ENCODE measurements at places on chromosomes 5 and 9.

GRCh38 chr5:115558388-115558956 is 13.9 kb upstream of the FEM1C start:
- DNase-seq, result no peak

GRCh38 chr5:153793699-153794098 is 245.0 kb downstream of the FAM114A2 start:
- DNase-seq, result no peak

DNA sequence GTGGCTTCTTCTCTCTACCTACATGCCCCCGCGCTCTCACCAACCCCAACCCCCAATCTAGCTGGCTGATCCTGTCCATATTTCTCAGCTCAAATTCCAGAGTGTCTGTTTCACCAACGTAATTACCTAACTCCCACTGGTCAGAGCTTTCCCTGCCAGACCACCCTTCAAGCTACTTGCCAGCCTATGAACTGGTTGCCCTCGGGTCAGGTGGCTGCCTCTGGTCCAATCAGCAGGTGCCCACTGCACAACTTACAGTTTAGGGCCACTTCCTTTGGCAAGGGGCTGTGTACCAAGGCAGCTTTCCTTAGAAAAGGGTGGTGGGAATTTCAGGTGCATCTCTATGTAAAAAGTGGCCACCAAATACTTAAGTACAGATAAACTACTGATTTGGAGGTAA is 92.2 kb upstream of the SLC30A5 start:
- no peak for DNase-seq

GRCh38 chr9:38376021-38376670 is 16.4 kb upstream of the ALDH1B1 start:
- DNase-seq, result no peak

GRCh38 chr5:654071-654778 is 38.9 kb downstream of the TPPP start:
- no peak for DNase-seq

DNA sequence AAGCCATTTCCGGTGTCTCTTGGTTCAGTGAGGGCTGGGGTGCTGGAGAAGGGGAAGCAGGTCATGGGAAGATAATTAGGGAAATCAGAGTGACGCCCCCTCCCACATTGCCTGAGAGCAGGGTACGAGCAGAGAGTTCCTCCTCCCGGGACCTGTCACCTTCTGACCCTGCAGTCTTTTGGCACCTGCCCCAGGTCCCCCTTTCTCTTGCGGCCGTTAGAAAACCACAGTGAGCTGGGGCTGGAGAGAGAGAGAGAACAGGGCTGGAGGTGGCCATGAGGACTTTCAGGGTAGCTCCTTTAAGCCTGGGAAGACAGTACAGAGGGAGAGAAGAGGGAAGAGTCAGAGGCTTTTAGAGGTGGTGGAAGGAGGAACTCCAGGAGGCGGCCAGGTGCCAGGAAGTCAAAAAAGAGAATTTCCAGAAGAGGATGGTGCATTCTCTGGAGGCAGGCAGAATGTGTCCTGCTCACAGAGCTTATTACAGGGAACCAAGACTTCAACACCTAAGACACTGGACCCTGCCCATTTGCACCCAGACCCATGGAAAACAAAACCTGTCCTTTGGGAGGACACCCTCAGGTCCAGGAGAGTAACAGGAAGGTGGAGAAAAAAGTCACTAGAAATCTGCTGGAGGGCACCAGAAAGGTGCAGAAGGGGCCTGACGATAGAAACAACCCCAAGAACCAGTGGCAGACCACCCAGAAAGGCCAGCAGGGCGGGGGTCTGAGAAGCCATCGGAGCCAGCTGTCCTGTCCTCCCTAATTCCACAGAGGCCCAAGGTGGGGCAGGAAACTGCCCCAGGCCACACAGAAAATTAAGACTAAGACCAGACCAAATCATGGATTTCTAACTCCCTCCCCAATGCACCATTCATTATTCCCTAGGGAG is 6.5 kb upstream of the ACSL6 start:
- no peak for DNase-seq

- no peak for DNase-seq
Observed at GRCh38 chr5:11143456-11144267, 382.6 kb upstream of the DAP start.

GRCh38 chr5:39079147-39079546 is 4.9 kb upstream of the RICTOR start:
- no peak for DNase-seq

DNA sequence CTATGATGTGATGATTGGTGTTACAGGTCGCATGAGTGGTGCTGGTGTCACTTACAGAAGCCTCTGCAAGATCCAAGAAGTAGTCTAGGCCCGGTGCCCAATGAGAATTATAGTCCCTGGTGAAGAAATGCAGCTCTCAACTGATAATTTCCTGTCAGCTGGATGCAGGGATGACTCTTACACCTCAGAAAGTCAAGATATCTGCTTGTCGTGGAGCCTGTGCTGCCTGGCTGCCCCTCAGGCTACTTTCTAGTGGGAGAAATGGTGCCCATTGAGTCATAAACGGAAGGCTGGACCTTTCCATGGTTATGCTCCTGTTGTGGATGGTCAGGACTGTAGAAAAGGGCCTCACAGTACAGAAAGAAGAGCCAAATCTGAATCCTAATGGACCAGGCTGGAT is 46.8 kb upstream of the NXNL2 start:
- DNase-seq, result no peak

DNA sequence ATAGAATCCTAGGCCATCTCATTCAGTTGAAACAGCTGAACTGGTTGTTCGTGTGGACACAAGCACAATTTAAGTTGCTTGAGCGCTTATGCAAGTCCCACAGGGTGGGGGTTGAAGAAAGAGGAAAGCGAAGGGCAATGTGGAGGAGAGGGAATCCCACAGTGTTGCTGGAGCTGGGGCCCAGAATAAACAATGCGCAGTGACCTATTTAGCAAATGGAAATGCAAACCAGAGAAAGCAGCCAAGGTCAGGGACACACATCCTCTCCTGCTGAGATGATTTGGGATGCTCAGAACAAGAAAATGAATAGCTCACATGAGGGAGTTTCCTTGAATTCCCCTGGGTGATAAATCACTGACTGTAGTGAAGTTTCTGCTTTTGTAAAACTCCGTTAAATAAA is 838.3 kb downstream of the TLE4 start:
- DNase-seq, result no peak

GRCh38 chr5:112960863-112961504 is 15.6 kb upstream of the DCP2 start:
- DNase-seq, result no peak

- DNase-seq, result no peak
Observed at GRCh38 chr9:128231638-128232527, 28.7 kb downstream of the DNM1 start.

DNA sequence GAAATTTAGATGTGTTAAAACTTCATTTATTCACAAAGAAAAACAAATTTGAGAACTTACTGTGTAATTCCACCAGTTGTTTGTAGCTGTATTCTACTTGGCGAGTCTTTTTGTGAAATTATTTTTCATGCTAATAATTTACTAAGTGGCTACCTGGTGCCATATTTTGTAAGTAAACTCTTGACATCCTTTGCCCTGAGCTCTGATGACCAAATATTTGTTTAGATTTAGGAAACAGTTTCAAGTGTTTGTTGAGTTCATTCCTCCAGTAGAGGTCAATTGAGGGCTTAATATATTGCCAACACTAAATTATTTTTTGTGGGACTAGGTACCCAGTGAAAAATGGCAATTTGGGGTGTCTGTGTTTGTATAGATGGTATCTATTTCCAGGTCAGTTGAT is 3.7 kb downstream of the CNTLN start:
- no peak for DNase-seq

DNA sequence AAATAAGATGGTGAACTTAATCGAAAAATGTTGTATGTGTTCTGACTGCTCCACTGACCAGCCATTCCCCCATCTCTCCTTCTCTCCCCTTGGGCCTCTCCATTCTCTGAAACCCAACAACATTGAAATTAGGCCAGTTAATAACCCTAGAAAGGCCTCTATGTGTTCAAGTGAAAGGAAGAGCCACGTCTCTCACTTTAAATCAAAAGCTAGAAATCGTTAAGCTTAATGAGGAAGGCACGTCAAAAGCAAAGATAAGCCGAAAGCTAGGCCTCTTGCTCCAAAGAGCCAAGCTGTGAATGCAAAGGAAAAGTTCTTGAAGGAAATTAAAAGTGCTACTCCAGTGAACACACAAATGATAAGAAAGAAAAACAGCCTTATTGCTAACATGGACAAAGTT is 77.4 kb upstream of the NR5A1 start:
- no peak for DNase-seq

GRCh38 chr9:133420392-133420827 is 1.8 kb upstream of the ADAMTS13 start:
- no peak for DNase-seq

GRCh38 chr5:147479949-147480348 is 29.9 kb downstream of the DPYSL3 start:
- no peak for DNase-seq

DNA sequence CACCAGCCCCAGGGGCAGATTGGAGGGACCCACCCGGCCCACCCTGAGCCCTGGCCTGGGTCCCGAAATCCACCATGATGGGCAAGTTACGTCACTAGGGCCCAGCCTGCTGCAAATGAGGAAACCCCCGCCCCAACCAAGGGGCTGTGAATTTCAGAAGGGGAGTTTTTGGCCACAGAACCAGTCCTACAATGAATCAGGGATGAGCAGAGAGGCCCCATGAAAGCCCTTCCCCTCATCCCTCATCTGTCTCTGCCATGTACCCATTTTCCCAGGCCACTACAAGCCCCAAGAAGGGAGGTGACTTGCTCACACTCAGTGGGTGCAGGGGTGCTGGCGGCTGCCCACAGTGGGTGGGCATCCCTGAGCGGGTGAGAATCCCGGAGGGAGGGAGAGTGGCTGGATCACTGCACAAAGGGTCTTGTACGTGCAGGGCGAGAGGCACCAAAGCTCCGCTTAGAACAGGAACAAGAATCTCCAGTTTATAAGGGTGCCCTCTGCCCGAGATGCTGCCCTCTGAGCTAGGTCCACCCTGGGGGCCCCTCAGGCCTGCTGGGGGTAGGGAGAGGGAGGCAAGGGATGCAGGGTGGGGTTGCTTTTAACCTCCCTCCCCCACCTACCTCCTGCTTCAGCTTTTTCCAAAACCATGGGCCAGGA is 10.4 kb upstream of the TCF7 start:
- no peak for DNase-seq

GRCh38 chr5:114477816-114478334 is 116.0 kb downstream of the KCNN2 start:
- no peak for DNase-seq

DNA sequence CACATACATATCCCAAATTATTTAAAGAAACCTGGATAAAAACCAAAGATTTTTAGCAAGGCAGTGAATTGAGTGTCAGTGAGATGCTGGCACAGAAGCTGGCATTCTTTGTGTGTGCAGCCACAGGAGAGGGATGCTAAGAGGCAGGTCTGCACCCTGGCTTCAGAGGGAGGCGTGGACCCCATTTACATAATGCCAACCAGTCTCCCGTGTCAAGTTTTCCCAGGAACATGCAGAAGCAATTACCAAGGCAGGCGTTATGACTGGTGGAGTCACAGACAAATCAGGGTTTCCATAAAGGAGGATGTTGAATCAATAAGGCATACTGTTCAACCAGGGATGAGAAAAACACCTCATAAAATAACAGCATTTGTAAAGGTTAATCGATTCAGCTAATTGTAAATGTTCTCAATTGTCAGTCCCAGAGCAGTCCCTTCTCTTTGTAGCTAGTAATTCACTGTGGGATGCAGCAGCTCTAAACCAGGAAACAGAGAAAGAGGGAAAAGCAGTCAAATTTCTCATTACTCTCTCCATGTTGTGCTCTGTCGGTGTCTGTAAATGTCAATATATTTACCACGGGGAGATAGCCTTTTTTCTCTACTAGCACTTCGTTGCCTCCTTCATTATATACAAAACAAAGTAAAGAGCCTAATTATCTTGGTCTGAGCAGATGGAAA is 452.4 kb upstream of the GRAMD2B start:
- no peak for DNase-seq

DNA sequence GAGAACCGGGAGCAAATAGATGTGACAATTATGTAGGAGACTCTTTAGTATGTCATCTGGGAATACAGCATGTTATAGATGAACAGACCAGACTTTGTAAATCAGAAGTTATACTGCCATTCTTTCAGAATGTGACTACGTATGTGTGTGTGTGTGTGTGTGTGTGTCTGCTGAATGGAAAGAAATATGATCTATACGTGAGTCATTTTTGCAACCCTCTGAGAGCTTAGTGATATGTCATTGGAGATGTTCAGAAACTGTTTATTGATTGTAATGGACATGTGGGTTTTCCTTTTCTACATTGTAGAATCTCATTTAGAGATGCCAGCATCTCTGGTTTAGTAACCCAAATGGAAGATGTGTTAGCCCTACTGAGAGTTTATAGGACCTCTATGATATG is 731.5 kb downstream of the TLE1 start:
- no peak for DNase-seq

DNA sequence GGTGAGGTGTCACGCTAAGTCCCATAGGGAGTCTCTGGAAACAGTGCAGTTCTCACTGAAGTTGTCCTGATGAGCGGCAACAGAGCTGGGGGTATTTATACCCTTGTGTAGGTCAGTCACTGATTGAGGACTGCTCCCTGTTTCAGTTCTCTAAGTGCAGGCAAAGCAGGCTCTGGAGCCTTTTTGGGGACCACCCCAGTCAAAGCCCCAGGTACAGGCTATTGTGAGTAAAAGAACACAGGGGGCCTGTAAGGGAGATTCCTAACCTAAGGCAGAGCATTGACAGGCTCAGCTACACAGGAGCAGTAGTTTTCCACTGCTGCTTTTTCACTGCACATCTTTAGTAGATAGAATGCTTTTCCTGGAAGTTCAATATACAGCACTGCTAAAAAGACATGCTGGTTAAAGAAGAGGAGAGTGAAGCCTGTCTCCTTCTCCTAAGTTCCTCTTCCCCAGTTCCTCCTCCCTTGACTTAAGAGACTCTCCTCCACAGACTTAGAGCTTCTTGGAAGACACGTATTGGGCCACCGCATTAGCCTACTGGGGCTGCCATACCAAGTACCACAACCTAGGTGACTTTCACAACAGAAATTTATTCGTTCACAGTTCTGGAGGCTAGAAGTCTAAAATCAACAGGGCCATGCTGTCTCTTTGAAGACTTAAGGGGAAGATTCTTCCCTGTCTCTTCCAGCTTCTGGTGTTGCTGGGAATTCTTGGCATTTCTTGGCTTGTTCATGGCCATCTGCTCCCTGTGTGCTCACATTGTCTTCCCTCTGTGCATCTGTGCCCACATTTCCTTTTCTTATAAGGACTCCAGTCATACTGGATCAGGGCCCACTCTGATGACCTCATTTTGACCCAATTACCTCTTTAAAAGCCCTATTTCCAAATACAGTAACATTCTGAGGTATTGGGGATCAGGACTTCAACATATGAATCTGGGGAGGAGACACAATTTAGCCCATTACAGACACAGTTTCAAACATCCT is 221.0 kb downstream of the ESM1 start:
- DNase-seq, result no peak

- no peak for DNase-seq
Observed at GRCh38 chr5:38878391-38879077, 32.7 kb downstream of the OSMR start.

- no peak for DNase-seq
Observed at GRCh38 chr9:9951556-9952160, 661.1 kb downstream of the PTPRD start.

- DNase-seq, result peak; percentile 37
Observed at GRCh38 chr5:5492087-5492933, 69.8 kb downstream of the ICE1 start.

Measured in T-helper 1 cell (primary cell).